ENCODE measurements at places on chromosomes 3 and 15.

- DNase-seq = no peak
These were observed 236.8 kb downstream of the TLE3 start for GRCh38 chr15:69860921-69861320.

DNA sequence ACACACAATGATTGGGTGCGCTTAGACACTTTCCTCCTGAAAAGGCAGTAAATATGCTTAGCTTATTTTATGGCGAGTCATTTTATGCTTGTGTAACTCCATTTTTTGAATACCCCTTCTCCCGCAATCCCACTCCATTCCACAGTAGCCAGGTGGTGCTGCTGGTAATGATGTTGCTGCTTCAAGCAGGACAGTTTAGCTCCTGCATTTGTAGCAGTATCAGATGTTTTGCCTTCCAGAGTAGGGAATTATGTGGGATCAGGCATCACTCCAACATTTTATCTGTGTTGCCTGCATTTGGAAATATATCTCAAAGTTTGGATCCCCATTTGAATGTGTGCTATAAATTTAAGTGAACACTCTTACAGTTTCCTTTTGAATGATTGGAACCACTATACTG is 302.1 kb upstream of the SGO1 start:
- no peak for DNase-seq

DNA sequence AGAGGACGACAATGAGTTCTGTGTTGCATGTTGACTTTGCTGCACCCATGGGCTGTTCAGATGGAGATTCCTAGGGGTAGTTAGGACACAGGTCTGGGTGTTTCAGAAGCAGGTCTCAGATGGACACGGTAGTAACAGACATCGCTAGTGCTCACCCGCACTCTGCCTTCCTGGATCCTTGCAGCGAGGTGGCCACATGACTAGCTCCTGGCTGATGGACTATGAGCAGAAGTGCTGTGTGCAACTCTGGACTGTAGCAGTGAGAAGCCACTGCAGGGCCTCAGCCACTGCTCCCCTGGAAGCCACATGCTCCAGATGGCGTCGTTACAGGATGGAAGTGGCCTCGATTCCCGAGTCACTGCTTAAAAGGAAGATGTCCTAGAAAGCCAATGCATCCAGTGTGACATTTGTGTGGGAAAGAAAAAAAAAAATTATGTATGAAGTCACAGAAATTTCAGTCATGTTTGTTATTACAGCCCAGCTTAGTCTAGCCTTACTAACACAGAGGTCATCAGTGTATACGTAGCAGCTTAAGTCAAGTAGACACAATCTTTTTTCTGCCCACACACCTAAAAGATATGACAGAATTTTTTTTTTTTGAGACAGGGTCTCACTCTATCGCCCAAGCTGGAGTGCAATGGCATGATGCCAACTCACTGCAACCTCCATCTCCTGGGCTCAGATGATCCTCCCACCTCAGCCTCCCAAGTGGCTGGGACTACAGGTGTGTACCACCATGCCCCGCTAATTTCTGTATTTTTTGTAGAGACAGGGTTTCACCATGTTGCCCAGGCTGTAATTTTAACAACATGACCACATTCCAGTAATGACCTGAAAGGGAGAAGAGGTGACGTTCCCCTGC is 95.3 kb downstream of the XXYLT1 start:
- no peak for DNase-seq

GRCh38 chr3:106560451-106560966 is 691.7 kb upstream of the CBLB start:
- DNase-seq = no peak

- DNase-seq = no peak
These were observed 254.4 kb upstream of the THBS1 start for GRCh38 chr15:39326306-39326975.

Measured in GM13976 (cell line).